ENCODE measurements at places on chromosomes 3 and 15.

GRCh38 chr3:52773361-52774065 is 2.8 kb upstream of the NEK4 start:
- DNase-seq = no peak

GRCh38 chr3:65348398-65348995 is 660.7 kb upstream of the ADAMTS9 start:
- DNase-seq = no peak

GRCh38 chr3:8990266-8991215 is 27.3 kb upstream of the RAD18 start:
- DNase-seq = no peak

DNA sequence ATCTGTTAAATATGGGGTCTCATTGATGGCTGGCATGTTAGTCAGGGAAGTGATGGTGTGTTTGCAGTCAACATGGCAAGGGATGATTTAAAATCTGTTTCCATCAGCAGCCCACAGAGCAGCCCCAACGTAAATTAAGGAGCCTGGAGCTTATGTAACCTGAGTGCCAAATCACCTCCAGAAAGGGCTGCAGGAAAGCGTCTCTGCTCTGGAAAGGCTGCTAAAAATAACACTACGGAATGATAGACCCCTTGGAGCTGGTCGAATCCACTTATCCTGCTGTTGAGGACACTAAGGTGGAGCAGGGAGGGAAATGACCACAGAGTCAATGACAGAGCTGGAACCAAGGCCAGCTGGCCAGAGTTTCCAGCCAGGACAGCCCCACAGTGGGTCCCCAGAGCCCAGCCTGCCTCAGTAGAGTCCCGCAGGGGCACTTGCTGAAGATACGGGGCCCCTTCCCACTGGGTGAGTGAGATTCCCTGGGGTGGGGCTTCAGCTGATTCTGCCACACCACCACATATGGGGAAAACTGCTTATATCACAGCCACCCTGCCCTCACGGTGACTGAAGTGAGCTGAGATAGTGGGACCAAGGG is 63.5 kb downstream of the EPHB1 start:
- DNase-seq = no peak

DNA sequence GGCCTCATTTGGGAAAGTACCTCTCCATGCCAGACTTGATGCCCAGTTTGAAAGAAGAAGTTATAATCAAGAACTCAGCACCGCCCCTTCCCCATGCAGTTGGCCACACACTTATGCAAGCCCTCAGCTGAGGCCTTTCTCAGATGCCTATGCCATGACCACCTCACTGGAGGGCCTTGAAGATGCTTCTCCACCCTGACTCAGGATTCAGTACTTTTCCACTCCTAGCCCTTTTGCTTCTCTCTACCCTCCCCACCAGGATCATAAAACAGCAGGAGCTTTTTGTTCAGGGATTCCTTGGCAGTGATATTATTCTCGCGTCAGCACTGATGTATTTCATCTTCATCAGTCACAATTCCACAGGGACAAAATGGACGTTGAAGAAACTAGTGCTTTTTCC is 313.5 kb downstream of the PYDC2 start:
- no peak for DNase-seq

DNA sequence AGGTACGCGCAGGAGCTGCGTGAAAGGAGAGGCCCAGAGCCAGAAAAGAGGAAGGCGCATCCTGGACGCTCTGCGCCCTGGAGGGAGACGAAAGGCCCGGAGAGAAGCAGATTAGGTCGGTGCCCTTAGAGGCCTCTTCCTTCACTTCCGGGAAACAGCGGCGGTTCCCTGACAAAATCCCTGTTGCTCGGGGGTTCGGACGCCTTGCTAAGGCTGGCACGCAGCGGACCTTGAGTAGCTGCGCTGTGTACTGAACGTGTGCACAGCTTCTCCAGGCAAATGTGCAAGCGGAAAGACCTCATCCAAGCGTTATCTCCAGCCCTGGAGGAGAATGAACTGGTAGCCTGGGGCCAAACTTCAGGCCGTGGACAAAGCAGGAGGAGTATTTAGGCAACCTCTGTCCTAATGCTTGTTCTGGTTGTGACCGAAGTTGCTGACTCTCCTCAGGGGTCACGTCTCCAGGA is 3.0 kb upstream of the SOX14 start:
- DNase-seq = no peak

DNA sequence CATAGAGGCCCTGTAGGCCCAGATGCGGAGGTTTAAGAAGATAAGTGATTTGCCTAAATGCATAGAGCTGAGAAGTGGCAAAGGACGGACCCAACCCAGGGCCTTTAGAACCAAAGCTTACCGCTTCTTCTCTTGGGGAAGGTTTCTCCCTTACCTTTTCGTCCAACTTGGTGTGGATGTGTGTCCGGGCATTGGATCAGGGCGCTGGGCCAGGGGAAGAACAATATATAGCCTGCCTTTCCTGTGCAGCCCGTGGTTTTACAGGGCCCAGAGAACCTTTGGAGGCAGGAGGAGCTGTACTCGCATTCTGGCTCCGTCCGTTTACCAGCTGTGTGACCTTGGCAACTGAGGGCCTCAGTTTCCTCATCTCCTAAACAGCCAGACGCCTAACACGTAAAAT is 686 bp upstream of the P3H2 start:
- DNase-seq = no peak
